ENCODE measurements at places on chromosomes 4 and X.
A peak's percentile ranks its signal among the peaks of the same experiment; 100 is the strongest.

GRCh38 chrX:41695426-41695825 is 6.7 kb downstream of the GPR34 start:
- DNase-seq = no peak

DNA sequence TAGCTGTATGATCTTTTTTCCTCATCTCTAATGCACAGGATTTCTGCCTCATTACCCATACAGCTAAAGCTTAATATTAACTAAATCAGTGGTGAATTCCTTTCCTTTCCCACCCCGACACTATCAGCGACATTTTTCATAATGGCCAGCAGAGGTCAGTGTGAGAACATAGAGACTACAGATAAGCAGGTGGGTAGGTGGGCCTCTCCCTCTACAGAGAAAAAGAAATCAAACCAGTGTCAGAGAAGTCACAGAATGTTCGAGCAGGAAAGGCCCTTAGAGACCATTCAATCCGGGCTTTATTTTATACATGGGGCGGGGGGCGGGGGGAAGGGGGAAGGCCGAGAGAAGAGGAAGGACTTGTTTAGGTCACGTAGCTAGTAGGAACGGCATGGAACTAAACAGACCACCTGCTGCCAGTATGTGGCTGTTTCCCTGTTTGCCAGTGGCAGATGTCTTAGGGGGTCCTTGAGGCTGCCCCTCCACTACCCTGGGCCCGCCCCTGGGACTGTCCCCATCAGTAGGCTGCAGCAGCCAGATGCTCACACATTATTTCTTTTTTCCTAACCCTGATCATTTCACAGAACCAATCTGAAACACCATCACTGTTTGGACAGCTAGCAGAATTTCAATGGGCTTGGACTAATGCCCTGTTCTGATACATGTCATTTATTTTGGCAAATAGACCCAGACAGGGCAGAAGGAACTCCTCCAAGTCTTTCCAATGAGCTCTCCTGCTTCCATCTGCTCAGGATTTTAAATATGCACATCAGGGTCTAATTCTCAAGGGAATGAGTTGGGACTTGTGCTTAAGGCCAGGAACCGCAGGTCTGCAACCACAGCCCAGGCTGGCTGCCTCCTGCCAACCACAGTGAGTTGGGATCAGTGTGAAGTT is 133.4 kb downstream of the ATG4A start:
- DNase-seq = peak; percentile 59

DNA sequence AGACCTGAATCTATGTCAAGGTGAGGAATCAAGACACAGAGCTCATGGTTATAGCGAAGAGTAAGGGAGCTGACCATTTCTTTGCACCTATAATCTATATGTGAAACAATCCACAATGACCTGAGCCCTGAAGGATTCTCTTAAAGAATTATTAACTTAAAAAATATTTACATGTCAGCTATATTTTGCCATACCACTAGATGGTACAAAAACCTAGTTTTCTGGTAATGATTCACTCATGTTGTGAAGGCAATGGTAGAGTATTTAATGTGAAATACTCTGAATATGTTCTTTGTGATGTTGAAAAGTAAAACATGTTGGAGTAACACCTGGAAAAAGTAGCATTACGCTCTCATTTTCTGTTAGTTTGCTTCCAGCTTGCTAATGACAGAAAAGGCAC is 40.0 kb downstream of the VGLL1 start:
- no peak for DNase-seq

- DNase-seq = no peak
Measured at GRCh38 chrX:153633607-153634180, 13.3 kb upstream of the DUSP9 start.

DNA sequence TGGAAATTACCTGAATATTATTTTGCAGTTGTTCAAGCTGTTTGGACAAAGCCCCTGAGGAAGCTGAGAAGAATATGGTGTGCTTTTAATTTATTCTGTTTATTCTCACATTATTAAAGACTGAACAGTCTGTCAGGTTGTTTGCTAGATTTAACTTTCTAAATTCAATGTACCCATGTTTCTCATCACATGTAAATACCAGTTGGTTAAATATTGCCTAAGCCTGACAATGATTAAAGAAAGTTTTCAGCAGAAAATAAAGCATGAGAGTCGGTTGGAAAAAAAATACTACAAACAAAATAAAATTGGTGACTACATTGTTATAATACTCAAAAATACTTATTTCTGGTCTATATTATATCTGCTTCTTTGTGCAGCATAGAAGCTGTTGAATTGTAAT is 1974.7 kb downstream of the ARAP2 start:
- DNase-seq = no peak

DNA sequence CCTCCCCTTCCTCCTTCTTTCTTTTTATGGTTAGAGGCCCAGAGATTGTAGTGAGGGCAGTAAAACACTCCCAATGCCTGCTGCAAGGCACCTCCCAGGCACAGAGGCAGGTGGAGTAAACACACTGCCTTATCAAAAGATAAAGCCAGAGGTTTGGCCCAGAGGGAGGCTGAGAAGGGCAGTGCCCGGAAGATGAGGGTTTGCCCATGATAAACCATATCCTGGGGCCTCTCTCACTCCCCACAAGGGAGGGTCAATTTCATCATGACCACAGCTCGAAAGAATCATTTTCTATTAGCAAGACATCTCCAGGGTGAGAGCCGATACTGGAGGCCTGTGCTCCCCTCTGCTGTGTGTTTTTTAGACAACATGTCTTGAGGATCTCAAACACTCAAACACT is 98.5 kb upstream of the FAM9C start:
- DNase-seq = no peak

- DNase-seq = peak; percentile 87
Measured at GRCh38 chr4:77075869-77076799, at the start of gene CCNI. Gene CCNI (minus strand): TSS chr4:77075989. CDS start chr4:77066362, 9,627 bp downstream.

- DNase-seq = no peak
Measured at GRCh38 chr4:10005632-10006031, 15.7 kb downstream of the SLC2A9 start.
